ENCODE measurements at places on chromosomes 7 and 10. TPM values are rescaled to one million over a fixed set of nuclear protein-coding genes. Genes with fewer than 3 reads are reported as not detected.
A peak's percentile ranks its signal among the peaks of the same experiment; 100 is the strongest.

The IQCE gene
- total RNA-seq, result 9.7 TPM

The SORCS1 gene
- total RNA-seq, result 0.11 TPM

The PLEKHA1 gene
- total RNA-seq, result 5.2 TPM

The ZNF853 gene
- total RNA-seq, result 1.0 TPM

The YAE1 gene
- total RNA-seq, result 23.6 TPM

The NPFFR1 gene
- not detected for total RNA-seq

- peak; percentile 53 for DNase-seq
Observed at GRCh38 chr10:108523016-108523800, 1358.7 kb upstream of the SORCS1 start.

DNA sequence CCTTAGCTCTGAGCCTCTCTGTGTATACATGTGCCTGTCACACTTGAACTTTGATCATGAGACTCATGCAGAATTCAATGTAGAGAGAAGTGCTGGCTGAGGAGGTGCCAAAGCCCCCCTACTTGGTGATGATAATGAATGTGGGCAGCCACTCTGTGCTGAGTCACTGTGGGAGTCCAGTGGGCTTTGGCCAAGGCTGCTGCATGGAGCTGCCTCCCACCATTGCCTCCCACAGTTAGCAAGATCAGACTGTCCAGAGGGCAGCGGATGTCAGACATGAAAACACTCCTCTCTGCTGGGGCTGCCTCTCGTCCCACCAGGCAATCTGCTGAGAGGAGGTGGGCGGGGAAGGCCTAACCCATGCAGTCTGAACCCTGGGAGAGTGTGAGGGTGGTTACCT lies 180.3 kb downstream of the SH2D4B start:
- DNase-seq, result no peak

DNA sequence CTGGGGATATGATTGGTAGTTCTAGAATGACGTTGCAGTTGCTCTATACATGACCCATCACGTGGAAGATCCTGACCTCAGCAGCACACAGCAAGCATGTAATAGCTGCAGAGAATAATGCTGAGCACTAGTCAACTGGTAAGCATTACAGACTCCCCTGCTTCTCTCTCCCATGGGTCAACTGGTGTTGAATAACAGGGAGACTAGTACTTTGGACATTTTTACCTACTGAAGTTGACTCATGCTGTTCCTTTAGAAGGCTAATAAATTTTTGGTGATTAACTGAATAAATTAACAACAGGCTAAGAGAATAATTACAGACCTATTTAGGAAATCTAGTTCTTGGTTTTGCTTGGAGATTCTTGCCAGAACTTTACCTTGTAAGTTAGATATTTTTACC lies 234.1 kb downstream of the AUTS2 start:
- DNase-seq, result no peak

- DNase-seq, result no peak
Observed at GRCh38 chr7:87934699-87935383, 790 bp downstream of the ADAM22 start.

DNA sequence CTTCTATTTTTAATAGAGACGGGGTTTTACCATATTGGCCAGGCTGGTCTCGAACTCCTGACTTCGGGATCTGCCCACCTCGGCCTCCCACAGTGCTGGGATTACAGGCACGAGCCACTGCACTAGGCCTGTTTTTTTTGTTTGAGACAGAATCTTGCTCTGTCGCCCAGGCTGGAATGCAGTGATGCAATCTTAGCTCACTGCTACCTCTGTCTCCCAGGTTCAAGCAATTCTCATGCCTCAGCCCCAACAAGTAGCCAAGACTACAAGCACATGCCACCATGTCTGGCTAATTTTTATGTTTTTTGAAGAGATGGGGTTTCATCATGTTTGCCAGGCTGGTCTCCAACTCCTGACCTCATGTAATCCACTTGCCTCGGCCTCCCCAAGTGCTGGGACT lies 73.7 kb downstream of the TYW1B start:
- DNase-seq, result no peak

DNA sequence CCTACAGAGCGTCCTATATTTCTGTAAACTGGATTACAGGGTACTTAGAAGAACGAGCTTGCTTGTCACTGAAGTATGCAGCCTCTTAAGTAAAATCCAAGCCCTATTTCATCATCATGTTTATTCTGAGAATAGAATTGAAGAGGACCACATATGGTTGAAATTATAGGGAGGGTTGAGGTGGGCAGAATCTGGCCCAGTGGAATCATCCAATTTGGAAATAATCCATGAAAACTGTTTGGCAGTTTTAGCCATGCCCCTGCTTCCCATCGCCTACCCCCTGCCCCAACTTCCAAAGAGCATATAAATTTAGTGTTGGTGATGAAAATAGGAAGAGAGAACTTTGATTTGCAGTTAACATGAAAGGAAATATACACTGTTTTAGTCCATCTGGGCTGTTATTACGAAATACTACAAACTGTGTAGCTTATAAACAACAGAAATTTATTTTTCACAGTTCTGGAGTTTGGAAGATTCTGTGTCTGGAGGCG lies 150.4 kb downstream of the PRKG1 start:
- no peak for DNase-seq

DNA sequence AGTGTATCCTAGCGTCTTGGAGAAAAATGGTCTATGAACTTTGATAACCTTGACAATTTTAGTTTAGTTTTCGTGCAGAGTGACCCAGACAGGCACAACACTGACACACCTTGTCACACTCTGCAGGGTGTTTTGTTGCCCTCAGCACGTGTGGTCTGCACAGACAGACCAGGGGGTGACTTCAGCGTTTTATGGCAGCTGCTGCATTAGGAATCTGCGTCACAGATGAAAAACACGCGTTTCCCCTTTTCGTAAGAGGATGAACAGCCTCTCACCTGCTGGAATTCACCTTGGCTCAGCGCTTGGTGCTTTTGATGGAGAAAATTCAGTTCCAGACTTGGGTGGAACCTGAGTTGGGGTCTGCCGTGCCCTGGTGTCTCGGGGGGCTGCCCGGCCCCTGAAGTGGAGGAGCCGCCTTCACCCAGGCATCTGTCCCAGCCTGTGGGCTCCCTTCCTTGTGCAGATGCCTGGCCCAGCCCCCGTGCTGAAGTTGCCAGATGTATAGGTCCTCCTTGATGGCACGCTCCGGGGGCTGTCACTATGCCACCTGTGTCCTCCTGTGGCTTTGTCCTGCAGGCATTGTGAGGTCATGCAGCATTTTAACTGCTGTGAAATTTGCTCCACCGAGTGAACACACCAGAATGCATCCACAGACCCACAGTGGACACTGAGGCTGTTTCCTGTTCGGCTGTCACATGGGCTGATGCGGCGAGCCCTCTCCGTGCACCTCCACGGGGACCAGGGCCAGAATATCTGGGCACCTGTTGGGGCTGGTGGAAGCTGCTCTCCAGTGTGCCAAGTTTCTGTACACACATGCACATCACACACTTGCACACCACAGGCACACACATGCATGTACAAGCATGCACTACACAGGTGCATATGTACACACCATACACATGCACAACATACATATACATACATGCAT lies 18.3 kb downstream of the INPP5A start:
- DNase-seq, result no peak

DNA sequence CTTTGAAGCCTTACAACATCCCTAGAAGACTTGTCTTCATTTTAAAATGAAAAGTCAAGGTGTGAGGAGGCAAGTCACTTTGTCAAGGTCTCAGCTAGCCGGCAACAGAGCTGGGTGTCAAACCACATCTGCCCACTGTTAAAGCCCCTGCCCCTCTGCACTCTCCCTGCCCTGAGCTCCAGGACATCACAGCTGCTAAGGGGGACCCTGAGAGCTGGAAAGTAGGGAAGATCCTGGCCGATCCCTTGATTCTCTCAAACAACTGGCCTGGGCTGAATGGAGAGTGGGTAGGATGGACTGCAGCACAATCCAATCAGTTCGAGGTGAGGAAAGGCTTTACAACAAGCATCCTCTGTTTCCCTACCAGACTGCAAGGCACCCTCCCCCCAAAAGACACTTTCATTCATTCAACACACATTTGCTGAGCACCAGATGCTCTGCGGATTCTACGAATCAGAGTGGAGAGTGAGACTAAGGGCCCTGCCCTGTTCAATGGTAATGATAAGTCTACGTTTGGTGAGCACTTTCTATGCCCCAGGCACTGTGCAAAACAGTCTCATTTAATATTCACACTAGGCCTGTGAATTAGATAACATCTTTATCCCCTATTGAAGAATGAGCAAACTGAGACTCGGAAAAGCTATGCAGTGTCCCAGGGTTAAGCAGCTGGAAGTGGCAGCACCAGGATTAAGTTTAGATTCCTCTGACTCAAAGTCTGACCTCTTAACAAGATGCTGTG lies 148.1 kb downstream of the HERPUD2 start:
- no peak for DNase-seq

GRCh38 chr10:73586583-73586984 lies 4.6 kb downstream of the USP54 start:
- DNase-seq, result peak; percentile 100

DNA sequence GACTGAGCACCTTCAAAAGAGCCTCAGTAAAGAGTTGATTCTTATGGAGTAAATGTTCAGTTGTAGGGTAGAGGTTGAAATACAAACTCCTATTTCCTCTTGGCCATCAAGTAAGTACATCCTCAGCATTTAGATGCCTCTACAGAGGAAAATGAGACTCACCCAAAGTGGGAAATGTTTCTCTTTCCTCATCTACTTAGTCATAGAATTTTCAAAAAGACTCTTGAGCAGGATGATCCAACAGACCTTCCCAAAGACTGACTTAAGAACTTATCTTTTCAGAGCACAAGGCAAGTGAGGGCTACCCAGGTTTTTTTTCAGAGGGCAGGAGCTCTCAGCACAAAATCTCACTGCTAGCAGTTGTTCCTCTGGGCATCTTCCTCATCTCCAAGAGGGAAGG lies 449.1 kb downstream of the KCNMA1 start:
- DNase-seq, result no peak

- DNase-seq, result no peak
Observed at GRCh38 chr7:150964593-150965111, 13.5 kb downstream of the KCNH2 start.

- DNase-seq, result no peak
Observed at GRCh38 chr7:126223729-126224128, 1029.0 kb downstream of the GRM8 start.

DNA sequence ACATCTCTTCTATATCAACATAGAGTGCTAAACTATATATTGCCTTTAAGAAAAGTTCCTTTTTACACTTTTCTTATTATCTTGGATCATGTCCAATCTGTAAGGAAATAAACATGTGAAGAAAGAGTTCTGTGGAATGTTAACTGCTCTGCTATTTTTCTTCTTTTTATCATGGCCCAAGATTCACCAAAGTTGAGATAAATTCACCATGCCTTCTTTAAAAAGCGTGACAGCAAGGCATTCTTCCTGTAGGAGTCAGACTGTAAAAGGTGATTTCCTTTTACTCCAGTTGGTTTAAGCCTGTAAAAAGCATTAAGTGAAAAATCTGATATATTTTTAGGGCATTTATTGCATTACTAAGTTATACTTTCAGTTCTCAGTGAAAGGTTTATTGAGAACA lies 165.7 kb upstream of the FZD1 start:
- DNase-seq, result no peak

GRCh38 chr7:140062528-140063299 lies at the start of gene PARP12:
Gene PARP12 (minus strand): TSS chr7:140062951. CDS start chr7:140062847, 104 bp downstream.
- DNase-seq, result peak; percentile 70

- DNase-seq, result peak; percentile 94
Observed at GRCh38 chr7:47693216-47693615, 111.3 kb upstream of the TNS3 start.

GRCh38 chr7:77855371-77856083 lies 57.0 kb downstream of the PHTF2 start:
- no peak for DNase-seq

DNA sequence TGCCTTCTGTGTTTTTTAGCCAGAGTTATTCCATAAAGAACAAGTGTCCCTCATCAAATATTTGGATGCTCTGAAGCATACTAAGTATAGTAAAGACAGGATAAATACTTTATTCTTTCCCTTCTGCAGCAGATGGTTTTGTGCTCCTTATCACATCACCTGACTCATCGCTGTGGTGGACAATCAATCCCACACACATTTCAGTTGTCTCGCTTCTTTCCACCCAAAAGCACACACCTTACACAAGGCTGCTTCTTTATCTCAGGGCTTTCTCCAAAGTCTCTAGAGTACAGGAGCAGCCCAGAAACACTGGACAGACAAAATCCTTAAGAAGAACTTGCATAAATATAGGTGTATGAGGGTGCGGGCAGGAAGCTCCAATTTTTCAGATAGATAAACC lies 43.4 kb downstream of the IGF2BP3 start:
- no peak for DNase-seq

GRCh38 chr7:67858931-67859330 lies 862.3 kb downstream of the TYW1 start:
- no peak for DNase-seq

GRCh38 chr7:84389242-84389641 lies 194.7 kb upstream of the SEMA3A start:
- DNase-seq, result no peak

GRCh38 chr10:87750001-87750671 lies 67.9 kb downstream of the ATAD1 start:
- no peak for DNase-seq

DNA sequence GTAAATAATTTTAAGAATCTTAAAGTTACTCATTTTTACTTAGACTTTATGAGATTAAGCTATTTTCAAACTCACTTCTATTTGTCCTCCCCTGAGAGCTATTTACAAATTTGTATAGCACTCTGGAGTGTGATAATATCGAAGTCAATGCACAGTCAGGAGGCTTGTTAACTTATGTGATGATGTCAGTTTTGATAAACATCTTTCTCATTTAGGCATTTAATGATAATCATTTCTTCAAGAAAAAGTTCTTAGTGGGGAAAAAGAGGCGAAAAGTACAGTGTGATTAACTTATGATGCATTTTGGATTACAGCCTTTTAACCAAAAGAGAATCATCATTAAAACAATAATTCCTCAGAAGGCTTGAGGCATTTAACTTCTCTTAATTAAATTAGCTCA lies 468.6 kb downstream of the AUTS2 start:
- DNase-seq, result no peak

GRCh38 chr7:94492601-94493000 lies 17.0 kb upstream of the CASD1 start:
- DNase-seq, result peak; percentile 79

GRCh38 chr7:134804854-134805253 lies 25.4 kb downstream of the CALD1 start:
- DNase-seq, result no peak

DNA sequence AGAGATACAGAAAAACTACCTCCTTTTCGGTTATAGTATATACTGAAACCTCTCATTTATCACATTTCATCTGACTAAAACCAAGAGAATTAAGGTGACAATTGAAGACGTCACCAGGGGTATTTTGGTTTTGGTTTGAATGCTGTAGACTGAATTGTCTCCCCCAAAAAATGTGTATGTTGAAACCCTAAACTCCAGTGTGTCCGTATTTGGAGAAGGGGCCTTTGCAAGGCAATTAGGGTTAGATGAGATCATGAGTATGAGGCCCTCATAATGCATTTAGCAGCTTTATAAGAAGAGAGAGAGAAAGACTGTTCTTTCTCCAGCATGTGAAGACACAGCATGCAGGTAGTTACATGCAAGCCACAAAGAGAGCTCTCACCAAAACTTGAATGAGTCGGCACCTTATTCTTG lies 59.5 kb downstream of the CACNA2D1 start:
- DNase-seq, result no peak

Measured in PC-3 (cell line).